CD4-positive, alpha-beta T cell treated with Interleukin-6 at 100 ng/mL for 8 hours (primary cell): ENCODE measurements at places on chromosomes 12 and 14.

DNA sequence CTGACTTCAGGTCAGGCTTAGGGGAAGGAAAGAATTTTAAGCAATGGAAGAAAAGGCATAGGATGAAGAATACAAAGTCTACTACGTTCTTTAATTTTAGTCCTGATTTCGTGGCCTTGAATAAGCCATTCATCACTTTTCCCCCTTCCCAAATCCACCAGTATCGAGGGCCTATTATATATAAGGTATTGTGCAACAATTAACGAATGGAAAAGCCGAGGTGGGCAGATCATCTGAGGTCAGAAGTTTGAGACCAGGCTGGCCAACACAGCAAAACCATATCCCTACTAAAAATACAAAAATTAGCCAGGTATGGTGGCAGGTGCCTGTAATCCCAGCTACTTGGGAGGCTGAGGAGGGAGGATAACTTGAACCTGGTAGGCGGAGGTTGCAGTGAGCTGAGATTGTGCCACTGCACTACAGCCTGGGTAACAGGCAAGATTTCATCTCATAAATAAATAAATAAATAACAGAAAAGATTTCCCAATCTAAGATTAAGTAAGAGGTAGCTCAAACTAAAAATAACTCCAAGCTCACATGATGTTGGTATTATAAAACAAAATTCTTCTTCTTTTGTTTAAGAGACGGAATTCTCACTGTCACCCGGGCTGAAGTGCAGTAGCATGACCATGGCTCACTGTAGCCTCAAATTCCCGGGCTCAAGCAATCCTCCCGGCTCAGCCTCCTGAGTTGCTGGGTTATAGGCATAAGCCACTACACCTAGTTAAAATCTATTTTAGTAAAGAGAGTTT, 58.3 kb upstream of the NR2C1 start:
- DNase-seq: no peak

DNA sequence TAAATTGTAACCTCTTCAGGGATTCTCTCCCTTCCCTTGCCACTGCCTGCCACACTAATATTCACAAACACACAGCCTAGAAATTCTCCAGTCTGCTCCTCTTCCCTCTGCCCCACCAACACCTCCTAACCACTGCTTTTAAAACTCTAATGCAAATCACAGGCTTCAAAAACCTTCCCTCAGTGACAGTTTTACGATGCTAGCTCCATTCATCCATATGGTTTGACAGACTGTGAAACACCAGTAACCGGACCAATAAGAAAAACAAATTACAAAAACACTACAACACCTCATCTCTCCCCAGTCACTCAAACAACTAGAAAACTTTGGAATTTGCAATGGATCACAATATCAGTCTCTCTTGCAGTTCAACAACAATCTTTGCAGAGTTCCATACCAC, 5.7 kb downstream of the DPF3 start:
- no peak for DNase-seq

DNA sequence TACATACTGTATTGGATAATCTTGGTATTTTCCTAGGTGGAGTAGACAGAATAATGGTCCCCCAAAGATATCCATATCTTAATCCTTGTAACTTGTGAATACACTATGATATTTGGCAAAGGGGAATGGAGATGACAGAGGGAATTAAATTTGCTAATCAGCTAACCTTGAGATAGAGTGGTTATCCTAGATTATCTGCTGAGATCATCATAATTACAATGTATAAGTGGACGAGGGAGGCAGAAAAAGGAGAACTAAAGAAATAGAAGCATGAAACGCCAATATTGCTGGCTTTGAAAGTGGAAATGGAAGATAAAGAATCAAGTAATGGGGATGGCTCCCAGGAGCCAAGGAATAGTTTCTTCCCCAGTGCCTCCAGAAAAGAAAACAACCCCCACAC, 398.7 kb downstream of the NOVA1 start:
- DNase-seq: no peak

DNA sequence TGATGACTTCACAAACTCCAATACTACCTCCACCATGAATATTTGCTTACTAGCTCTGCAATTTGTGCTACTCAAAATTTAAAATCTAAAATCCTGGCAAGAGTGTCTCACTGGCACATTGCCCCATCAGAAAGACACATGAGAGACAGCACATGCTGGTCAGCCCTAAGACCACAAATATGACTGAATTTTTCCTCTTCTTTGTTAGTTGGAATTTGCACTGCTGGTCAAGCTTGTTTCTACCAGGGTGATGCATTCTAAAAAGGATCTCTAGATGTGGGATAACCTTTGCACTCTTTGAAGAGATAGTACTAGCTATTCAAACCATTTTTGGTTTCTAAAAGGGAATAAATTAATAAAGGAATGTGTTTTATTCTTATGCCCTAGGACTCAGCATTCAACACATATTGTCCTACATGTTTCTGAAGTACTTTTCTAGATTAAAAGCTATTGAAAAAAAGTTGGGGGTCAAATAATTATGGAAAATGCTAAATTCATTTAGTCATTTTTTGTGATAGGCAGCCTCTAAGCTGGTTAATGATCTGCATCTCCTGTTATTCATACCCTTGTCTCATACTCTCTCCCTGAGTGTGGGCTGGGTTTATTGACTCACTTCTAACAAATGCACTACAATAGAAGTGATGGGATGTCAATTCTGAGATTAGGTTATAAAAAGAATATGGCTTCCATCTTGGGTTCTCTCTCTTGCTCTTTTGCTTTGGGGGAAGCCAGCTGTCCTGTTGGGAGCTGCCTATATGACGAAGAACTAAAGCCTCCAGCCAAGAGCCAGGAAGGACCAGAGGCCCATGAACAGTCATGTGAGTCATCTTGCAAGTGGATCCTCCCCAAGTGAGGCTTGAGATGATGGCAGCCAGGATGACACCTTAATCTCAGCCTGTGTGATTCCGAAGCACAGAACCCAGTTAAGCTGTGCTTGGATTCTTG, 211.5 kb upstream of the CRY1 start:
- DNase-seq: no peak

DNA sequence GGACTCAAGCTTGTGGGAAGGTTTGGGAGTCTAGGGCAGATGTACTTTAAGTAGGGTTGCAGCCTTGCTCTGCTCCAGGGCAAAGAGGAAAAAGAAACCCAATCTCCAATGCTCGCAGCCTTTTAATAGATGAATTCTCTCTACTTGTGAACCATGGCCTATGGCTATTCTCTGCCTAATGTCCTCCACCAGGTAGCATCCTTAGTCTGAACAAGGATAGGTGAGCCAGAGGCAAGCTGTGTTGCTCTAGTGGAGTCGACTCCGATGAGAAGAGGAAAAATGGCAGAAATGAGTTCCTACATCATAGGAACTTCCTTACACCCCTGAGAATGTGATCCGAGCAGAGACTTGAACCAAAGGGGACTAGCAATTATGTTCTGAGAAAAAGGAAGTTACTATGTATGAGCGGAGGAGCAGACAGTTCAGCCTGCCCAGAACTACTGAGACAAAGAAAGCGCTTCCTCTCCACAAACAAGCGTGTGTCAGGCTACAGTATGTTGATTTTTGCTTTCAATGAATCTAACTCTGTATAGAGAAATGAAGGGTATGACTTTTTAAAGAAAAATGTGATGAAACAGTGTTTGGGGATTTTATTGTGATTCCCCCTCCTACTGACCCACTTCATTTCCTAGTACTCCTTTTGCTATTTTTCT, 153.6 kb upstream of the ARID2 start:
- no peak for DNase-seq

DNA sequence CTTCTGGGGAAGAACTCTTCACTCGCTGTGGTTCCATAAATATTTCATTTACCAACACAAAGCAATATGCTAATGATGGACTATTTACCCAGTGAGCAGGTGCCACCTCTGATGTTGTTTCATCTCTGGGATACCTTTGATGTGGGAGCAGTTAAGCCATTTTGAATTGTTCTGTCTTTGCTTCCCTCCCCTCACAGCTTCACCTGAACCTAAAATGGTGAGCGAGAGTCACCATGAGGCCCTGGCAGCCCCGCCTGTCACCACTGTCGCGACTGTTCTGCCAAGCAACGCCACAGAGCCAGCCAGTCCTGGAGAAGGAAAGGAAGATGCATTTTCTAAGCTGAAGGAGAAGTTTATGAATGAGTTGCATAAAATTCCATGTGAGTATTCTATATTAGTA, 352.7 kb downstream of the SYT1 start:
- DNase-seq: no peak

- no peak for DNase-seq
Observed at GRCh38 chr12:52903855-52904508, 894 bp downstream of the KRT8 start.

GRCh38 chr12:54984658-54985376, at the start of gene TESPA1:
Gene TESPA1 (minus strand): TSS chr12:54984762. CDS start chr12:54974562, 10,200 bp downstream.
- peak; percentile 93 for DNase-seq

DNA sequence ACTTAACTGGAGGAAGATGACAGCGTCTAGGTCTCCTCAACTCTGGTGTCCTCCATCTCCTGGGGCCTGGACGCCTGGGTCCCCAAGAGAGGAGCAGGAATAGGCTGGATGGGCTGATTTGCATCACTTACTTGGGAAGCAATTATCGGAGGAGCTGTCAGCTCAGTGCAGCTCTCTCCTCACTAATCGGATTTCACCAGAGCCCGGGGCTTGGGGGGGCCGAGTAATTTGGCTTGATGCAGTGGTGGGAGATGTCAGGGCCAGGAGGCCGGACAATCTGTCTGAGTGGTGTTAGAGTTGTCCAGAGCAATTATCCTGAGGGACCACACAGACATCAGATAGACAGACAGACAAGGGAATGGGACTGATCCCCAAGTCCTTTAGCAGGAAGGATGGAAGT, 4.6 kb upstream of the SMUG1 start:
- DNase-seq: no peak

DNA sequence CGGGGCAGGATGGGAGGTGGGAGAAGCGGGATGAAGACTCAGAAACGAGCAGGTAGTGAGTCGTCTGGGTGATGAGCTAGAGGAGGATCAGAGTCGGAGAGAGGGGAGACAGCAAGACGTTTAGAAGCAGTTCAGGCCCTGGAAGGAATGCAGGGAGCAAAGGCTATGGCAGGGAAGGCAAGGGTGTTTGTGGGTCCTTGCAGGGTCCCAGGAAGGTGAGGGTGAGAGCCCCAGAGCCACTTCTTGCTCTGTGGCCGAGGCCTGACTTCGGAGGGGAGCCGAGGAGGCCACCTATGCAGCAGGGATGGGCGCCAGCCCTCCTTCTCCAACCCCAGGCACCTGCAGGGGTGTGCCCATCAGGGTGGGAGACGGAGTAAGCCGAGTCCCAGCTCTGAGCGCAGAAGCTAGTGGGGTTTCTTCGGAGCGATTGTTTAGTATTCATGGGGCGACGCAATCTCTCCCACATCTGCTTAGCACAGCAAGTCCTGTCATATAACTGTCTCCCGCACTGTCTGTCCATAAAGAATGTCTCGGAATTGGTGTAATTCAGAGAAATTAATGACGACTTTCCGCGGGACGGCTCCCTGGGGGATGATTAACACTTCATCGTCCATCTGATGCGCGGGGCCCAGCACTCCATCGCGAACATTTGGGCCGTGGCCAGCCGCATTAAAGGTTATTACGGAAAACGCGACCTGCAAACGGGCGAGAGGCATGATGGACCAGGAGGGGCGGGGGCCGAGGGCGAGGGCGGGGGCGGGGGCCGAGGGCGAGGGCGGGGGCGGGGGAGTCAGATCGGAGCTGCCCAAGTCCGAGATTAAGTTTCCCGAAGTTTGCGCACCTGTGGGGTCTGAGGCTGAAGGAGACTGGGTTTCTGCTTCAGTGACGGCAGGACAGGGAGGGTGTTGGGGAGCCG, 12.2 kb upstream of the CALCOCO1 start:
- DNase-seq: no peak

- DNase-seq: no peak
Observed at GRCh38 chr12:68595241-68595640, 15.5 kb upstream of the RAP1B start.

DNA sequence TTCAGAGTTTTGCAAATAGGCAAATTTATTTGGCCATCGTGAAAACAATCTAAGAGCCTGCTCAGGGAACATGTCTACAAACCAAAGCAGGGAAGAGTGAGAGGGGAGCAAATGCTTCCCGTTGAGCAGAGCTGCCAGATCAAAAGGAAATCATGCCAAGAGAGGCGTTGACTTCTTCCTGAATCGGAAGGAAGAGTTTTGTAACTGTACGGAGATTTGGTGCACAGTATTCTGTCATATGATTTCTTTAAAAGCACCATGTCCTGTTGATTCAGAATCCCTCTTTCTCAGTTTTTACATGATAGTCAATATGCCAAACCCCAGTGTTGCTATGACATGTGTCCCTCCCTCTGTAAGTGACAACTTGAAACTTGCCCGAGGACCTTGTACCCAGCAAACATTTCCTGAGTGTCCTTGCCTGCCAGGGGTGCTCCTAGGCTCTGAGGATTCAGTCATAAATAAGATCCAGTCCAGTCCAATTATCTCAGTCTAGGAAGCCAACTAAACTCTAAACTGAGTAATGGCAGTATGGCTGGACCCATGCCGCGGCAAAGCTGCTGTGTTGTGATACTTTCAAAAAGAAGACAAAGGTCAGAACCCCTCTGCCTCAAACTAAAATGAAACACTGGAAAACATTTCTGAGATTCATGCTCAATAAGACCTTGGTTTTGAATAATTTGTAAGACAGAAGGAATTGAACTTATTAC, 300.1 kb upstream of the FKBP4 start:
- no peak for DNase-seq

DNA sequence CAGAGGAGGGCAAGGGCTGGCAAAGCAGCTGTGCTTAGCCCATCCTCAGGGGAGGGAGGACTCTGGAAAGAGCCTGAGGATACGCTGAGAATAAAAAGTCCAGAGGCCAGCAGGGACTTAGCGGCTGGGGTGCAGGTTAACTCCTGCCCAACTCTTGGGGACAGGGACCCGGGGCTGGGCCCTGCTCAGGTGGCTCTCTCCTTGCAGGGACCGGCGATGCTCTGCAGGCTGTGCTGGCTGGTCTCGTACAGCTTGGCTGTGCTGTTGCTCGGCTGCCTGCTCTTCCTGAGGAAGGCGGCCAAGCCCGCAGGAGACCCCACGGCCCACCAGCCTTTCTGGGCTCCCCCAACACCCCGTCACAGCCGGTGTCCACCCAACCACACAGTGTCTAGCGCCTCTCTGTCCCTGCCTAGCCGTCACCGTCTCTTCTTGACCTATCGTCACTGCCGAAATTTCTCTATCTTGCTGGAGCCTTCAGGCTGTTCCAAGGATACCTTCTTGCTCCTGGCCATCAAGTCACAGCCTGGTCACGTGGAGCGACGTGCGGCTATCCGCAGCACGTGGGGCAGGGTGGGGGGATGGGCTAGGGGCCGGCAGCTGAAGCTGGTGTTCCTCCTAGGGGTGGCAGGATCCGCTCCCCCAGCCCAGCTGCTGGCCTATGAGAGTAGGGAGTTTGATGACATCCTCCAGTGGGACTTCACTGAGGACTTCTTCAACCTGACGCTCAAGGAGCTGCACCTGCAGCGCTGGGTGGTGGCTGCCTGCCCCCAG, 2.8 kb downstream of the B3GNT4 start:
- no peak for DNase-seq

DNA sequence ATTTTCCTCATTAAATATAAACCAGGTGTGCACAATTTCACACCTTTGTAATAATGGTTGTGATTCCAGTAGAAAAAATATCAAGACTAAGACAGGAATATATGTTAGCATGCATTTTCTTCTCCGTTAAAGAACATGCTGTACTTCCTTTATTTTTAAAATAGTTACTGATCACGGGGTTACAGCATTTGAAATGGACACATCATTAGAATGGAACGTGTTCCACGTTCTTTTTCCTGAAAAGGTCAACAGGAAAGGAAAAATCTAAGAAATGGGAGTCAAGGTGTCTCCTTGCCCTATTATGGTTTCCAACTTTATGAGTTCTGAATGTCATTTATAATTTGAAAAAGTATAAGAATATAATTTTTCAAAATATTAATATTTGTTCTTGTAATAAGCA, 1325.7 kb downstream of the SLC16A7 start:
- DNase-seq: no peak

- DNase-seq: no peak
Observed at GRCh38 chr12:1622406-1622805, 6.6 kb upstream of the WNT5B start.
